ENCODE measurements at places on chromosomes 2 and 18. TPM values are rescaled to one million over a fixed set of nuclear protein-coding genes. Genes with fewer than 3 reads are reported as not detected.

DNA sequence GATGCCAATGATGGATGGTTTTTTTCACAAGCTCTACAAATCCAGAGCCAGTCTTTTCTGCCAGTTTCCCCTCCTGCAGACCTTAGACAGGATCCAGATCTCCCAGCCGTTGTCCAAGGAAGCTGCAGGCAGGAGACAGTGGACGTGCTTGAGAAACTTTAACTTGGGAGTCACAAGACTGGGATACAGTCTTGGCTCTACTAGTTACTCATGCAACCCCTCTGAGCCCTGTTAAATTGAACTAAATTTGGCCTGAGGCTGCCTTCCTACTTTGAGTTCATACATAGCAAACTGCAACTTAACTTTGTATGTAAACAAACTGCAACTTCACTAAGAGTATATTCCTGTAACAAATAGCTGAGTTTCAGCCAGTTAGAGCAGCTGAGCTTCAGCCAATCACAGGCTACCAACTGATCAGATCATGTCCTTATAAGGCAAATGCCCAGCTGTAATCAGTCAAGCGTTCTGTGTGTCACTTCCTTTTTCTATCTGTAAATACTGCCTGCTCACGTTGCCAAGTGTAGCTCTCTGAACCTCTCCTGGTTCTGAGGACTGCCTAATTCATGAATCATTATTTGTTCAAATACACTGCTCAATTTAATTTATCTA lies 140.9 kb downstream of the CAPN13 start:
- no peak for DNase-seq

DNA sequence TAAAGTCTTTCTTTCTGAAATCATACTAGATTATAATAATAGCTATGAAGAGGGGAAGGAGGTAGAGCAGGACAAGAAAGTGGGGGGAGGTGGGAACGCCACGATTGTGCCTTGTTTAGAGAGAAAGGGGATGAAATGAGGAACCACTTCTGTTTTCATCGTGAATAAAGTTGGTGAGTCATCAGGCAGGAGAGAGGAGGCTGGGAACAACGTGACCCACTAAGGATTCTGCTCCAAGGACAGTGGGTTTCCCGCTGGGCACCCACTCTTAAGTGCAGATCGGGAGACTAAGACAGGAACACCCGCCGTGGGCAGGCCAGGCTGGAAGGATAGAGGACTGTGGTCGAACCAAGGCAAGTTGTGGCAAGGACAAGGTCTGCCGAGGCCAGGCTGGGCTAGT lies 158.2 kb downstream of the L3MBTL4 start:
- DNase-seq: no peak

GRCh38 chr2:27901234-27901633 lies 10.7 kb downstream of the BABAM2 start:
- DNase-seq: no peak

DNA sequence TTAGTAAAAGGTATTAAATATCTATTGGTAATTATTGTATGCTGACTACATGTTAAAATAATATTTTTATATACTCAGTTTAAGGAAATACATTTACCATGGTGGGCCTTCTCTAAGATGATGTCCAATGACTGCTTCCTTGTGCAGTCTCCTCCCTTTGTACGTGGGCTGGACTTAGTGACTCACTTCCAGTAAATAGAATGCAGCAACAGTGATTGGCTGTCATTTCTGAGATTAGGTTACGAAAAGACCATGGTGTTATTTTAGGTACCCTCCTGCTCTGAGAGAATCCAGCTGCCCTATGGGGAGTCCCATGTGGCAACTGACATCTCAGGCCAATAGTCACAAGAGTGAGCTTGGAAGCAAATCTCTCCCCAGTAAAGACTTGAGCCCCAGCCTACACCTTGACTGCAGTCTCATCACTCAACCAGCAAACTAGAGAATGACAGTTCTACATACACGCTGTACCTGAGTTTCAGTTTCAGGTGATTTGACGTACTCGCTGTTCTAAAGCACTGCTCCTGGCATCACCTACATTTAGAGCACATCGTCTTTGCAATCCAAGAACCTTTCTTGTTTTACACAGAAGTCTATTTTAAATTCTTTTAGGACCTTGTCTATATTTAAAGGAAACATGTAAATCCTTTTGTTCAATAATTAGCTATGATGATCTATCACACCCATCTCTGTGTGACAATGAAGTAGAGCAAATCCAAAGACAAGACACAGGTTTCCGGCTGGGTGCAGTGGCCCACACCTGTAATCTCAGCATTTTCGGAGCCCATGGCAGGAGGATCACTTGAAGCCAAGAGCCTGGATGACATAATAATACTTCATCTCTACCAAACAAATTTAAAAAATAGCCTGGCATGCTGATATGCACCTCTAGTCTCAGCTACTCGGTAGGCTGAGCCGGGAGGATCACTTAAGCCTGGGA lies 87.2 kb downstream of the COBLL1 start:
- DNase-seq: no peak

GRCh38 chr2:174076040-174076439 lies 110.9 kb upstream of the SP3 start:
- no peak for DNase-seq

GRCh38 chr2:222196159-222196558 lies 102.6 kb downstream of the PAX3 start:
- no peak for DNase-seq

- DNase-seq: peak; percentile 9
Observed at GRCh38 chr18:48529796-48530195, 9.0 kb upstream of the CTIF start.

DNA sequence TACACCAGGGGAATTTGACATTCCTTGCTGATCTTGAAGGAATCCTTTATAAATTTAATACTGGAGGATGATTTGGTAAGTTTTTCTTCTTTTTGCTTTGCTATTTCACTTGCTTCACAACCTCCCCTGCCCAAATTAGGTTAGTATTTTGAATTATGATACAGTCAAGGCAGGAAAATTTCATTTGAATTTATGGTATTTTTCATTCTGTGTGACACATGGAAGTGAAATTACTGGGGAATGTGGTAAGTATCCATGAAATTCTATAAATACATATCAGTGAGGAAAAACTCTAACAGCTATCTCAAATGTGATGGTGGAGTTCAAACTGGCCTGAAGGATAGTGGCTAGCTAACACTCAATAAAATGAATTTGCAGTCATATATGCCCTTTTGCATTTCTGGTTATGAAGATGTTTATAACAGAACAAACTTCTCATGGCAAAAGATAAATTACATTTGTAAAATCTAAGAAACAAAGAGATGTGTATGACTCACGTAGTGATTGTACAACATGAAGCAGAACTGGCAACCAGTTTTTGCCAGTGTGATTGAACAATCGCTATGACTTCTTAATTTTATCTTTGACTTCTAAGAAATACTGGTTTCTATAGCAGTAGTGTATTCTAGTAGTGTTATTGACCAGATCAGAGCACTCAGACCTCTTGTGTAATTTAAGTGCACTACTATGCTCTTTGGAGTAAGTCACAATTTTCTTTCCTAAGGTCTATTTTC lies 152.6 kb downstream of the IKZF2 start:
- DNase-seq: no peak

- no peak for DNase-seq
Observed at GRCh38 chr2:182207049-182207746, 219.6 kb downstream of the PDE1A start.

DNA sequence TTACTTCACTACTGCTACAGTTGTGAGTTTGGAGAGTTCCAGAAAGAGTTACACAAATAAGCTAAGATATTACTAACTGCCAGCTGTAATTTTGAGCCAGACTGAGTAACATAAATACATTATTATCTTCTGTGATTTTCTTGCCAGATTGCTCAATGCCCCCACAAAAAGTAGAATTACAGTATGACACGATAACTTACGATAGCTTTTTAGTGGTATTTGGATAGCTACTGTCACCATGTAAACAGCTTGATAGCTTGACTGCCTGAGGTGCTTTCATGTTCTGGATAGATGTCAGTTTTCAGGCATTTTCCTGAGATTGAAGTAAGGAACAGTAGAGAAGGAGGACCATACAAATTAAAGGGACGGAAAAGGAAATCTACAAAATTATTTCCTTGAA lies 533.3 kb downstream of the SOCS6 start:
- no peak for DNase-seq

DNA sequence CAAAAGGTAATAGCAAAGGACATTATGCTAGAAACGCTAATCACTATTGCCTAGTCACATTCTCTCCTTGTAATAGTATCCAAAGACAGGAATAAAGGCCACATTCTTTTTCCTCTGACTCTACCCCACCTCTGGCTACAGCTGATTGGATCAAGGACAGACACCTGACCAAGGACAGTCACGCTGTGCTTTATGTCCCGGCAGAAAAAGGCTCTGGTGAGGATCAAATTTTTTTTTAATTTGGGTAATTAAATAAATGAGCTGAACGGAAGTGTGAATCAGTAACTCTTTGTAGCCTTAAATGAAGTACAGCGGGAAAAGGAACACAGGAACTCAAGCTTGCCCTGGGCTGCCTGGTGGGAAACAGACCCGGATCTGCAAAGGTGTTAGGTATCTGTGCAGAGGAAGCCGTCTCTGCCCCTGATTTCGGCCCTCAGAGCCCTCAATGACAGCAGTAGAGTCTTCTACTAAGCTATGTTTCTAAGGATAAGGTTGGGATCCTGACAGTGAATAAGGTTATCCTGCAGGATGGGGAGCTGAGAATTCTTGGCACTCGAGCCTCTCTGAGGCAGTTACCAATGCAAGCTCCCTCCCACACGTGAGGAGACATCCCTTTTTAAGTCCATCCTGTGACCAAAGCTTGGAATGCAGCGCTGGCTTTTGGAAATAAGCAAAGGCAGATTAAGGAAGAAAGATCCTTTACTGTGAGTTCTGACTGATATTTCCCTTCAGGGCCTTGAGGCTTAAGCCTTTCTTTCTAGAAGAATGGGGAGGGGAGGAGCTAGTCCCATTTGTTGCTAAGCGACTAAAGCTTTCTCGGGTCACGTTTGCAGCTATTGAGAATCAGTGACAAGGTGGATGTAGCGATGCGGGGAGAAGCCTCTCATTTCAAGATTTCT lies 37.8 kb upstream of the IKZF2 start:
- peak; percentile 31 for DNase-seq

- DNase-seq: no peak
Observed at GRCh38 chr2:6089474-6089873, 397.3 kb downstream of the SOX11 start.

GRCh38 chr2:135638825-135639224 lies 102.8 kb upstream of the UBXN4 start:
- peak; percentile 9 for DNase-seq

DNA sequence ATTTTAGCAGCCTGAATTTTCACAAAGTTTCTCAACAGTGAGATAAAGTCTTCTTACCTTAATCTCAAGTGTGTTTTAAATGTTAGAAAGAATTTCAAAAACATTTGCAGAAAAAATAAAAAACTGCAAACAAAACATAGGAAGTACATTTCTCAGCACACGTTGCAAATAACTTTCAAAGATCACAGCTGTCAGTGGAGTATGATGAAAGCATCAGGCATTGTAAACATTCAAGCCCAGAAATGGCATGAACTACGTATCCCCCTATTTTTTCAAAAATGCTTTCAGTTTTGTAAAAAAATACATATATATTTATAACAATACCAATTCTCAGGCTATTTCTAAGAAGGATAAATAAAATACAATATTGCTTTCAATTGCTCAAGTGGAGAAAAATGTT lies 320.6 kb upstream of the TFPI start:
- DNase-seq: no peak

- no peak for DNase-seq
Observed at GRCh38 chr2:24717263-24717951, 75.8 kb downstream of the PTRHD1 start.

GRCh38 chr2:136250131-136250530 lies 132.2 kb upstream of the CXCR4 start:
- DNase-seq: no peak

GRCh38 chr18:50578651-50579050 lies 18.8 kb downstream of the MAPK4 start:
- DNase-seq: no peak

GRCh38 chr18:58581265-58581664 lies 47.6 kb downstream of the ALPK2 start:
- DNase-seq: peak; percentile 10

GRCh38 chr2:198220763-198221610 lies 416.6 kb downstream of the PLCL1 start:
- DNase-seq: no peak

GRCh38 chr2:227774011-227774624 lies 28.4 kb downstream of the SCYGR8 start:
- no peak for DNase-seq

- no peak for DNase-seq
Observed at GRCh38 chr2:100887713-100888495, 68.0 kb downstream of the NPAS2 start.

DNA sequence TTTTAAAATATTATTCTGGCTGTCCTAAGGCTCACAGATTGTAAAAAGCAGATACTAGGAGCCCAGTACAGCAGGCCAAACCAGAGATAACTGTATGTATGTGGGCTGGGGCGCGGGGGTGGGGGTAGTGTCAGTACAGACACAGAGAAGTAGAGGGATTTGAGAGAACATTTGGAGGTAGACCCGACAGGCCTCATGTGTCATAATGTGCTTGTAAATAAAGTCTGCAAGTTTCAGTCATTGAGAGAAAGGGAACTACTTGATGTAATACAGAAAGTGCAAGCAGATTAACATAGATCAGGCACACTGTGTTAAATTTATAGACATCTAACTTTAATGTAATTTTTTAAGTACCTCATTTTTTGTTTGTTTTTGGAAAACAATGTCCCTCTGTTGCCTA lies 7.4 kb upstream of the POLI start:
- no peak for DNase-seq

DNA sequence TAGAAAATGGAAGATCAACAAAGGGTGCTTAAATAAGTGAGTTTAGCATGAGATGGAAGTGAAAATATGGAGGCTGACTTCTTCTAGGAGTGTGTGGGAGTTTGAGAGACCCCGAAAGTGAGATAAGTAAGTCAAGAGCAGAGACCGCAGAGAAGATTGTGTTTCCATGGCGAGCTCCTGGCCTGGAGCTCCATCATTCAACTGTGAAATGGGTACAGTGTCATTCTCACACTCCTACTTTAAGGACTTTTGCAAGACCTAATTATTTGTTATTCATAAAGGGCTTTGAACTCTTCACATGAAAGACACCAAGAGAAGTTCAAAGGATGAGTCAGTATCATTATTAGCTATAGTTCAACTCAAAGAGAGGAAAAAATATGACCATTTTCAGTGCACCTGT lies 134.2 kb upstream of the PIK3C3 start:
- no peak for DNase-seq

- DNase-seq: no peak
Observed at GRCh38 chr2:232875256-232876121, 5.4 kb downstream of the SNORC start.

Gene TNFRSF11A
- 0.08 TPM for total RNA-seq

Gene SNTG2
- 0.41 TPM for total RNA-seq

Gene SLC38A11
- total RNA-seq: 0.18 TPM

Gene CASP8
- total RNA-seq: 11.6 TPM

Gene C2orf92
- total RNA-seq: 1.3 TPM

Gene ALPP
- 0.08 TPM for total RNA-seq

Gene FOXI3
- total RNA-seq: not detected

Gene GAL3ST2
- not detected for total RNA-seq

Gene CTAGE1
- total RNA-seq: not detected

Gene SMAD2
- total RNA-seq: 69.8 TPM

Gene HDHD2
- total RNA-seq: 20.2 TPM

Gene MC2R
- not detected for total RNA-seq

Gene DYNAP
- total RNA-seq: not detected

Gene SAG
- total RNA-seq: not detected

Gene VIL1
- total RNA-seq: 0.02 TPM

Data from SJCRH30 (cell line).